ENCODE measurements at places on chromosomes 7 and 10.

GRCh38 chr10:130244928-130245495 is 108.8 kb downstream of the GLRX3 start:
- DNase-seq, result no peak

DNA sequence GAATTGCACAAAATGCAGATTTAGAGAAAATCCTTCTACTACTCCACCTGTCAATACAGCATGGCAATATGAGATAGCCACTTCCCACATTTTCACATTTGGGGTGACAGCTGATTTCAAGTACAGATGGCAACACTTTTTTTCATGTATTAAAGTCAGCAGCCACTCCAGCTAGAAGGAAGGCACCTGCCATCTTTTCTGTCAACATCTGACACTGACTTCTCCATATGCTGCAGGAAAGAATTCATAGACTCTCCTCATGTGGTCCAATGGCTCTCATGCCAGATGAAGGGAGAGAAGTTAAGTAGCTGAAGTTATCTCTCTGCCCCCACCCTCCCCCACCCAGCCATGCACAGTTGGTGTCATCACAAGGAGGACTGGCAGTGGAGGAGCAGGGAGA is 912.0 kb downstream of the SORCS1 start:
- no peak for DNase-seq

DNA sequence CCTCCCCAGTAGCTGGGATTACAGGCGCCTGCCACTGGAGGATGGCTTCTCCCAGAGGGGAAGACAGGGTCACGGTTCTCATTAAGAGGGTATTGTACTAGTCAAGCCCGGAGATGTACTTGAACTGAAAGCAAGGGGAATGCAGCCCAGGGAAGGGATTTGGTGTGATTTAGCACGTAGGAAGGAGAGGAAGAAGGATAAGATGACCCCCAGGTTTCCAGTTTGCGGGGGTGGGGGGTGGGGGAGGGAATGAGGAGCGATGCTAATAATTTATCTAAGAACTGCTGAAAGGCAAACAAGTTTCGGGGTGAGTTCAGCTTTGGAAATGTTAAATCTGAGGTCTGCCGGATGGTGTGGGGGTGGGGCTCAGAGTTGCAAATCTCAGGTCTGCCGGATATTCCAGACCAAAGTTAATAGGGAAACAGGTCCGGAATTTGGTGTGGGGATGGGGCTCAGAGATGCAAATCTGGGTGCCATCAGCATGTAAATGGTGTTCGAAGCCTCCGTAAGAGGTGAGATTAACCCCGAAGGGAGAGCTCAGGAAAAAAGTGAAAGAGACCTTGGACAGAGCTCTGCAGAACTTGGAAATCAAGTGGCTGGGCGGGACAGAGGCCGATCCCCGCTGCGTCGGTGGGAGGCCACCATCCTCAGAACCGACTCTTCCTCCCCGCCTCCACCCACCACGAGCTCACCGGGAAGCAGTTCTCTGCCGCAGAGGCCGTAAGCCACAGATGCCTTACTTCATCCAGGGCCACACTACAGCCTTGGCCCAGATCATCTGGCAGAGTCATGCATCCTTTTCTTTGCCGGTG is 1.6 kb upstream of the SEPHS1 start:
- peak; percentile 40 for DNase-seq

GRCh38 chr10:60086421-60086820 is 180.1 kb upstream of the CCDC6 start:
- no peak for DNase-seq

DNA sequence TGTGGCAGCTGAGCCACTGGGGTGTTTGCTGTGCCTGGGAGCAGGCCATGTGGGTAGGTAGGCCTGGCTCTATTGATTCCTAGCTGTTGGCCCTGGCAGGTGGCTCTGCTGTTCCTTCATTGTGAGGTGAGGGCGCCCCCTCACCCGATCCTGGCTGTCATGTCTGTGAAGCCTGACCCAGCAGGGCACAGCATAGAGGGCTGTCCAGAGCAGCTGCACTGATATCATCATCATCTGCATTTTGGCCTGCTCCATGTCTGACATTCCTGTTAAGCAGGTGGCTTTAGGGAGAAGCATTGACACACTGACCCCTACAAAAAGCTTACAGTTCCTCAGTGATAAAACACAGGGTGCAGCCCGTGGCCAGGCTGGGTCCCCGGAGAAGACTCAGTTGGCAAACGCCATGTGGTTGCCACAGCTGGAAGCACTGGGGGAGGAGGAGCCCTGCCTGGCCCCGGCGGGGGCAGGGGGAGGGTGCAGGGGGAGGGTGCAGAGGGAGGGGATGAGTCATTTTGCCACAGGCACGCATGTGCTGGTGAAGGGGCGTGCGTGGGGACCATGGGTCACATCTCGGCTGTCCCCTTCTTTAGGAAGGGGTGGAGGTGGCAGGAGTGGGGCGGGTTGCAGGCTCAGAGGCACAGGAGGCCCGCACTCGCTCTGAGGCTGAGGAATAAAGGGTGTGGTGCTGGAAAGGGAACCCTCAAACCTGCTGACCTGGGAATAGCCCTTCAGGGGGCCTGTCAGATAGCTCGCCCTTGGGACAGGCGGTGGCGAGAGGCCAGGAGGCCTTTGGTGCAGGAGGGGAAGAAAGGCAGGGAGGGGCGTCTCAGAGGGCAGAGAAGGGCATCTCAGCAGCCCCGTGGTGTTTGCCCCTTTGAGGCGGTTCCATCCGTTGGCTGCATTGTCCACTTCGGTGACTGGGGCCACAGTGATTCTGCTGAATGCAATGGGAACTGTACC is 31.6 kb downstream of the IKZF1 start:
- peak; percentile 86 for DNase-seq

GRCh38 chr7:45700556-45700955 is 126.4 kb downstream of the ADCY1 start:
- DNase-seq, result no peak

GRCh38 chr7:20459419-20459818 is 128.7 kb downstream of the ITGB8 start:
- no peak for DNase-seq

DNA sequence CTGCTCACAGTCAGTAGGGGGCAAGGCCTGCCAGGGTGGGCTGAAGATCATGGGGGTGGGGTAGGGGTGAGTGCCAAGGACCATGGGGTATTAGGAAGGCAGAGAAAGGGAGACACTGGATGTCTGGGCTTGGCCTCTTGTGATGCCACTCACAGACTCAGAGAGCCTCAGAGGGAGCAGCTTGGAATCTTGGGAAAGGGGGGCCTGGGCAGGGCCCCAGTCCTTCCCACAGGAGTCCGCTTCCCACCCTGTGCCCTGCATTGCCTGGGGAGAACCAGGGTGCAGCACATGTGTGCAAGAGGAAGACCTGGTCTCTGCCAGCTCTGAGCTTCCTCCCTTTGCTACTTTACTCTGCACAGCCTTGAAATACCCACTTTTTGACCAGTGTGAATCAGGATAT is 4.3 kb downstream of the ADCY1 start:
- DNase-seq, result no peak

DNA sequence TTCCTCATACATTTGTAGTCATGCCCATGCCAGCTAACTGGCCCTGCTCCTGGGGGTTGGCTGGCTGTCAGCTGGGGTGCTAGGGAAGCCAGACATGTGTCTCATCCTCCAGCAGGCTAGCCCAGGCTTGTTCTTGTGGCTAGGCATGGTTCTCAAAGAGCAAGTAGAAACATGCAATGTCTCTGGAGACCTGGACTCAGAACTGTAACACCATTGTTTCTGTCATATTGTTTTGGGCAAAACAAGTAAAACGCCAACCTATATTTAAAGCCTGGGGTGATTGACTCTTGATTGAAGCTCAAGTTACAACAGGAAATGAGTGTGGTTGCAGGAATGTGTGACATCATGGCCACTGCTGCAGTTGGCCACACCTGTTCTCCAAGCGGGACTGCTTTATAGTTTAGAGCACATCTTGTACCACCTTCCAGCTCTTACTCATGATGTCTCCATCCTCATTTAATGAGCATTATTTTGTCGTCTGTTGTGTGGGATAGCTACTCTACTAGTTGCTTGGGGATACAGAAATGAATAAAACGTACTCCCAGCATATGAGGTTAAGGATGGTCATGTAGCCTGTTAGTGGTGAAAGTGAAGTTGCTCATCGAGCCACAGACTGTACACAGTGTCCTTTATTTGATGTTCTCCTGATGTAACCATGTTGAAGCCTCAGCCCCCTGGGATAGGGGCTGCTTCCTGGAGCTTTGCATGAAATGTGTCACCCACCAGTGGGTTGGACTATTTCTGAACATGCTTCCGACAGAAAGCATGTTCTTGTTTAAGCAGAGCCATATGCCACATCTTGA is 168.4 kb downstream of the SORCS3 start:
- no peak for DNase-seq

GRCh38 chr10:36676756-36677430 is 448.5 kb upstream of the ANKRD30A start:
- no peak for DNase-seq

GRCh38 chr7:80631421-80631820 is 7.0 kb upstream of the CD36 start:
- no peak for DNase-seq

GRCh38 chr7:45665172-45665571 is 91.0 kb downstream of the ADCY1 start:
- no peak for DNase-seq

DNA sequence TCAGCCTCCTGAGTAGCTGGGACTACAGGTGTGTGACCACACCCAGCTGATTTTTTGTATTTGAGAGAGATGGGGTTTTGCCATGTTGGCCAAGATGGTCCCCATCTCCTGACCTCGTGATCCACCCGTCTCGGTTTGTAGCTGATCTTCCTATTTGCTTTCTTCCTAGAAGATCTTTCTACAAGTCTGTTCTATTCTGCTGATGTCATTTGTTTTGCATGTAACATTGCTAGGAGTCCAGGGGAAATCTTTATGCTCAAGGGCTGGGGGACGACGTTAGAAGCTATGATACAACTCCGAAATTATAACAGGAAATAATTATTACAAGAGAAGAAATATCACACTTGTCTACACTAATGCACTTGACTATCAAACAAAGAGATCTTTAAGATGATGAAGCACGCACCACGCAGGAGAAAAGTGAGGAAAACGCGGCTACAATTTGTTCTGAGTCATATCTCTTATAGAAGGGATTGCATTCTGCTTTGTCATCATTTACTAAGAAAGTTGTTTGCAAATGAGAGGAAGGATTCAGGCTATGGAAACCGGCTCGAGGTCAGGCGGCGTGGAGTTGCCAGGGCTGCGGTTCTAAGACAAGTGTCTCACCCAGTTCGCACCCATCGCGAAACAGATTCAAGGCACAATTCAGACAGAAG is 103.0 kb upstream of the CARD11 start:
- no peak for DNase-seq

GRCh38 chr10:45454262-45454661 is 80.2 kb downstream of the ALOX5 start:
- DNase-seq, result no peak

GRCh38 chr10:15209827-15210509 is 41.5 kb upstream of the NMT2 start:
- peak; percentile 90 for DNase-seq

DNA sequence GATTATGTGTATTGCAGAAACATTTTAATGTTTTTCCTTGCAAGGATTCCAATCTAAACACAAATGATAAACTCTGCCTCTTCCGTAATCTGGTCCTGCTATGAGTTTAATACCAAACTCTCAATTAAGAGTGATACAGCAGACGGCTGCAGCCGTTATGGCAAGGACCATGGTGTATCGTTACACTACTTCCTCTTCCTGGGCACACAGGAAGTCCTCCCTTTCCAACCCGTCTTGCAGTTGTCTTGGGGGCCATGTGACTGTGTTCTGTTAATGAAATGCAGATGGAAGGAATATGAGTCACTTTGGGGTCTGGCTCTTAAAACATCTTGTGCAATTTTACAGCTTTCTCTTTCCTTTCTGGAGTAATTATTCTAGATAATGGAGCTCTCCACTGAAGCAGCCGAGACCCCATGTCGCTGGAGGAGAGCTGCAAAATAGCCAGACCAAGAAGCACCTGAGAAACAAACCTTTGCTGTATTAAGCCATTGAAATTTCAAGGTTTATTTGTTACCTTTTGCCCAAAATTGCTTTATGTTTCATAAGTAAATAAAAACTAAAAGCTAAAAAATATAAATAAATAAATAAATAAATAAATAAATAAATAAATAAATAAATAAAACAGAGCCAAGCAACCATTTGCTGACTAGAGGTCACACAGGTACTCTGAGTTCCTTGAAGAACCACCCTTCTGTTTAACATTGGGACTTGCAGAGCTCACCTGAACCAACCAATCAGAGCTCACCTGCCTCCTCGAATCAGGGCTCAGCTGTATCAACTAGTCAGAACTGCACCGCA is 74.7 kb downstream of the FRMPD2 start:
- DNase-seq, result no peak

GRCh38 chr10:116868722-116869121 is 19.4 kb downstream of the ENO4 start:
- DNase-seq, result no peak

DNA sequence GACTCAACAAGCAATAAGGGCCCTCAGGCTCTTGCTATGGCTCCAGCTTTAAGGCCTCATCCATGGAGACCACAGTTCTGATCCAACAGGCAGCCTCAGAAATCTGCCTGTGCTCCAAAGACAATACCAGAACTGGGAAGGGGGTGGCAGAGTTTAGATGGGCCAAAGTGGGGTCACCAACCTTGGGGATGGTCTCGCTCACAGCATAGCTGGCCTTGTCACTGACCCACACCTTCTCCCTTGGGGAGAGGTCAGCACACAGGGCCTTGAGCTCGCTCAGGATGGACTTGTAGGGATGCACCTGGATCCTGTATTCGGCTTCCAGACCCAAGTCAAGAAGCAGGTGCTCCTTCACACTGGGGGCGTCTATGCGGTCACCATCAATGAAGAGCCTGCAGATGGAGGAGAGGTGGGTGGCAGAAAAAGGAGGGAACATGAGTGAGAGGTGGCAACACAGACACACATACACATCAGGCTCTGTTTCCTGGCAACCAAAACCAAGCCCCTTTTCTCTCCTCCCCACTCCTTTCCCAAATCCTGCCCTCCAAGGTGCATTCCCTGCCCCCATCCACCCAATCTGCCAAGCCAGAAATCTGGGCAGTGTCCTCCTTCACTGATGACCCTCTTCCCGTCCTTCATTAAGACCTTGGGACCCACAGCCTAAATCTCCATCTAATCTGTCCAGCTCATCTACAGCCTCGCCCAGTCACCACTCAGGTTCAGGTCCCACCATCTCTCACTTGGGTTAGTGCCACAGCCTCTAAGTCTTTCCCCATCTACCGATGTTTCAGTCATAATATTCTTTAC is 40.9 kb downstream of the XPNPEP1 start:
- DNase-seq, result no peak

GRCh38 chr7:16078076-16078952 is 343.0 kb downstream of the CRPPA start:
- DNase-seq, result peak; percentile 6

Measured in activated CD4-positive, alpha-beta T cell treated with anti-CD3 and anti-CD28 coated beads, Interleukin-2, amount 50 U/mL, for 48 hours (primary cell).